ENCODE measurements at places on chromosomes 13 and 19. TPM values are rescaled to one million over a fixed set of nuclear protein-coding genes. Genes with fewer than 3 reads are reported as not detected.

DNA sequence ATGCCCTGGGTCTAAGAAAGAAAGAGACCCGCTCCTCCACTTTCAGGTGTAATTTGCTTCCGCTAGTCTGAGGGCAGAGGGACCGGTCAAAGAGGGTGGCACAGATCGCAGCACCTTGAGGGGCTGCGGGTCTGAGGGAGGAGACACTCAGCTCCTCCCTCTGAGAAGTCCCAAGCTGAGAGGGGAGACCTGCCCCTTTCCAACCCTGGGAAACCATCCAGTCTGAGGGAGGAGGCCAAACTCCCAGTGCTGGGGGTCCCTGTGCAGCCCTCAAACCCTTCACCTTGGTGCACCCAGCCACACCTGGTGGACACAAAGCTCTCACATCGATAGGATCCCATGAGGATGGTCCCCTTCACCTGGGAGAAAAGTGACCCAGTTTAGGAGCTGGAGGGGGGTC, 13.0 kb downstream of the MISP start:
- DNase-seq, result no peak

The MTIF3 gene
- 111 TPM for total RNA-seq

- DNase-seq, result no peak
Measured at GRCh38 chr13:102978168-102978567, 88.0 kb downstream of the SLC10A2 start.

DNA sequence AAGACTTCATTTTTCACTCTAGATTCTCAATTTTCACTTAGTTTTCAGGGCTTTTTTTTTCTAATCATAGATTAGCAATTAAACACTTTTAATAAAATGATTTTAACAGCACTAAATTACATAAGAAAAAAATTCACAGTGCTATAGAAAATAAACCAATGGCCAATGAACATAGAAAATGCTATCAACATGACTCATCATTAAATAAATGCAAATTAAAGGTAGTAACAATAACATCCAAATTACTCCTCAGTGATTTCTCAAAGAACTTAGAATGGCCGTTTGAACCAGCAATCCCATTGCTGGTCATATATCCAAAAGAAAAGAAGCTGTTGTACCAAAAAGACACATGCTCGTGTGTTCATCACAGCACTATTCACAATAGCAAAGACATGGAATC, 1058.9 kb downstream of the UQCRFS1 start:
- DNase-seq, result no peak

DNA sequence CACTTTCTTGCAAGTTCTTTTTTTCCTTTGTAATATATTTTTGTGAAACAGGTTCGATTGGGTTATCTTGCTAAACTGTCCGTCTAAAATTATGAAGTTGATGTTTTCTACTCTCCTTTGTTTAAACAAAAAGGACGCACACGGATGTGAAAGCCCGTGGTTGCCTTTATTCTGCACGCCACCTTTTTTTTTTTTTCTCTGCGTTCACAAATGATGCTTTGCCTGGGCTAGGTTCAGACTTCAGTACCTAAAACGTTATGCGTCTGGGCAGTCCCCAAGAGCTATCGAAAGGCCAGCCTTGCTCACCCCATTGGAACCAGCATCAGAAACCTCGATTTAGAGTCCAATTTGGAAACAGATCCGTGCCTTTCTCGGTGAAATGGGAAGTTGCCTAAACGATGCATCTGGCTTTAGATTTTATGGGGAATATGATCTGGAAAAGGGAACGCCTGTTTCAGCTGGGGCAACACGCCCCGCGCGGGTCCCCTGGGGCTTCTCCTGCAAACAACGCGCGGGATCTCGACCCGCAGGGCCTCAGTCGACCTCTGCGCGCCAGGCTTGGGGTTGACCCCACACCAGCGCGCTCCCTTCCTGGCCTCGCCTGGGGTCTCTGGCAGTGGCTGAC, 113.9 kb downstream of the KCNRG start:
- no peak for DNase-seq

DNA sequence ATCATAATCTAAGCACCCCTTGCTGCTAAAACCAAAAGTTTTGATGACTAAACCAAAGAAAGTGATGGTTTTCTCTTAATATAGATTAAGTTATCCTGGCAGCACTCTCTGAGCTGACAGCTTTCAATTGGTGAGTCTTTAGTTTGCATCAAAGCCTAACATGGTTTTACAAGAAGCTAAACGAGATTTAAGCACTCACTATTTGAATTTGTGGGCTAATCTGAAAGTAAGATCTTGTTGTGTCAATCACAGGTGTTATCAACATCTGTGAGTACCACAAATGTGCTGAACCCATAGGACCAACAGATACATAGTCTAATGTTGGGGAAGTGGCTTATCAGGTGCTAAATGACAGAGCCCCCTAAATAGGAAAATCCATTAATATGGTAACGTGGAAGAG, 223.9 kb downstream of the LHFPL6 start:
- DNase-seq, result no peak

- no peak for DNase-seq
Measured at GRCh38 chr13:49938921-49939320, 2.8 kb upstream of the SPRYD7 start.

DNA sequence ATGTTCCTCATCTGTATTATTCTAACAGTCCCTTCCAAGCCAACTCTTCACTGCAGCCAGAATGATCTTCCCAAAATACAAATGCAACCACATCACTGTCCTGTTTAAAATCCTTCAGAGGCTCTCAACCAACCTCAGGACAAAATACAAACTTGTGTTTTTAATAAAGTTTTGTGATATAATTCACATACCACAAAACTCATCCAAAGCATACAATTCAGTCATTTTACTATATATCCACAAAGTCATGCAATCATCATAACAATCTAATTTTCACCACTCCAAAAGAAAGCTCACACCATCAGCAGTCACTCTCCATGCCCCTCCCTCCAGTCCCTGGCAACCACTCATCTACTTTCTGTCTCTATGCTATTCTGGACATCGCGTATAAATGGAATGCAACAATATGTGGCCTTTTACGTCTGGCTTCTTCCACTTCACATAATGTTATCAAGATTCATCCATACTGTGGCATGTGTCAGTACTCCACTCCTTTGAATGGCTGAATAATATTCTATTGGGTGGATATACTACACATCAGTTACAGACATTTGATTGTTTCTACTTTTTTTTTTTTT, 81.7 kb upstream of the DOCK9 start:
- DNase-seq, result no peak

DNA sequence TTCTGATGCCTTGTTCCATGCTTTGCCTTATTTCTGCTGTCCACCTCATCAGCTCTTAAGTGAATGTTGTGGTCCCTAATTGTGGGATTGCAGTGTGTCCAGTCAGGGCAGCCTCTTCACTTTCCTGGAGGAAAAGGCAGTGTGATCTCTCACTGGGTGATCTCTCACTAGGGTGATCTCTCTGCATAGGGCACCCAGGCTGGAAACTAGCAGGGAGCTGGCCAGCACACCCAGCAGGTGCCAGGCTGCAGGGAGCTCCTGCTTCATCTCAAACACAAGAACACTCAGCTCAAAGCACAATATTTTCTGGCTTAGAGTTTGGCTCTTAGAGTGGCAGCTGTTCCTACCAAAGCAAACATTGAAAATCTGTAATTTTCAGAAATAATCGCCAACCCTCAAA, 36.5 kb upstream of the TSHZ3 start:
- DNase-seq, result no peak

The CAPN12 gene
- total RNA-seq, result 0.94 TPM

GRCh38 chr19:3556423-3556977, 886 bp downstream of the MFSD12 start:
- no peak for DNase-seq

DNA sequence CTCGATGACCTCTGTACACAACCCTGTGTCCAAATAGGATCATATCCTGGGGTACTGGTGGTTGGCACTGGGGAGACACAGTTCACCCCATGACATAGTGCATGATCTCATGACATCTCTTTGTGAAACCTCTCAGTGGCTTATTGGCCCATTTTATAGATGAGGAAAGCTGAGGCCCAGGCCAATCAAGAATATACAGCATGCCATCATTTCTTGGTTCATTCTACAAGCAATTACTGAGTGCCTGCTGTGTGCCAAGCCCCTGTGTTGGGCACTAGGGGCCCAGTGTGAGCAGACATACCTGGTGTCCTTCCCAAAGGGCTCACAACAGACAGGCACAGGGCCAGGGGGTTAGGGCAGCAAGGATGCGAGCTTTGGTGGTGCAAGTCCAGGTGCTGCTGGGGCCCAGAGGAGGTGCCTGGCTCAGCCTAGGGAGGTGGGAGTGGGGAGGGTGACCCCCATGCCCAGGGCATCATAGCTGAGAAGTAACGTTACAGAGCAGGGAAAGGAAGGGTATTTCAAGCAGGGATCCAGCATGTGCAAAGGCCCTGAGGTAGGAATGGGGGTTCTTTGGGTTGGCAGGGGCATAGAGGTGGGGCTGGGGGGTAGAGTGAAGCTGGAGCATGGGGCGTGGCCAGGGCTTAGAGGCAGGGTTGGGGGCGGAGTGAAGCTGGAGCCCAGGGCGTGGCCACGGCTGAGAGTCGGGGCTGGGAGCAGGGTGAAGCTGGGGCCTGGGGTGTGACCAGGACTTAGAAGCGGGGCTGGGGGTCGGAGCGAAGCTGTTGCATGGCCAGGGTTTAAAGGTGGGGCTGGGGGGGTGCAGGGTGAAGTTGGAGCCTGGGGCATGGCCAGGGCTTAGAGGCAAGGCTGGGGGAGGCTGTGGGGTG, 20.7 kb downstream of the COLGALT1 start:
- no peak for DNase-seq

The KL gene
- total RNA-seq, result 1.7 TPM

GRCh38 chr13:99315186-99315585, 8.0 kb upstream of the GPR183 start:
- no peak for DNase-seq

- DNase-seq, result no peak
Measured at GRCh38 chr13:97574926-97575325, 141.0 kb downstream of the RAP2A start.

The YJEFN3 gene
- total RNA-seq, result 2.0 TPM

The C19orf85 gene
- total RNA-seq, result not detected

DNA sequence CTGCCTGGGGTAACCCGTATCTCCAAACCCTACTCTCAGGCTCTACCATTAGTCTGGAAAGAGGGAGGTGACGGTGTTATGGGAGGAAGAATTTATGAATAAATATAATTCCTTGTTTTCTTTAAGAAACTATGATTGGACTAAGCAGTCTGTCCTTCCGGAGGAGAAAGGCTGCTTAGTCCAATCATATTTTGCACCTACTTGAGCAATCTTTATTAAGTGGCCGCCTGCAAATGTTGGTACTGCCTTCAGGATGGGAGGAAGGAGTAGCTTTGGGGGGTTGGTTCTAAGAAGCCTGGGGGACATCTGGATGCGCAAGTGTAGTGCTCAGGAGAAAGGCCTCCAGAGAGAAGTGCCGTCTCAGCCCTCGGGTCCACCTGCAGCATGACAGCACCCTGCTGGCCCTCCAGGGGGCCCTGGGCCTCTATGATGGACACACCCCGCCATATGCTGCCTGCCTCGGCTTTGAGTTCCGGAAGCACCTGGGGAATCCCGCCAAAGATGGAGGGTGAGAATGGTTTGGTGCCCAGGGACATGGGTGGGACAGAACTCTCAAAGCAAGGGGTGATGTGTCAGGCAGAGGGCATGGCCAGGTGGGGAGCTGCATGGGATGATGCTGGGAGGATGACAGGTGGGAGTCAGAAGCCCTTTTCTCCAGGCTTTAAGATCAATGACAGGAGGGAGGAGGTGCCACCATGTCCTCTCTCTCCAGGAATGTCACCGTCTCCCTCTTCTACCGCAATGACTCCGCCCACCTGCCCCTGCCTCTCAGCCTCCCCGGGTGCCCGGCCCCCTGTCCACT, 4.1 kb downstream of the ACP4 start:
- no peak for DNase-seq

The DACT3 gene
- 15.1 TPM for total RNA-seq

The RFPL4AL1 gene
- total RNA-seq, result not detected

The ONECUT3 gene
- not detected for total RNA-seq

GRCh38 chr19:51140441-51140840, 1.7 kb upstream of the SIGLEC7 start:
- DNase-seq, result no peak

DNA sequence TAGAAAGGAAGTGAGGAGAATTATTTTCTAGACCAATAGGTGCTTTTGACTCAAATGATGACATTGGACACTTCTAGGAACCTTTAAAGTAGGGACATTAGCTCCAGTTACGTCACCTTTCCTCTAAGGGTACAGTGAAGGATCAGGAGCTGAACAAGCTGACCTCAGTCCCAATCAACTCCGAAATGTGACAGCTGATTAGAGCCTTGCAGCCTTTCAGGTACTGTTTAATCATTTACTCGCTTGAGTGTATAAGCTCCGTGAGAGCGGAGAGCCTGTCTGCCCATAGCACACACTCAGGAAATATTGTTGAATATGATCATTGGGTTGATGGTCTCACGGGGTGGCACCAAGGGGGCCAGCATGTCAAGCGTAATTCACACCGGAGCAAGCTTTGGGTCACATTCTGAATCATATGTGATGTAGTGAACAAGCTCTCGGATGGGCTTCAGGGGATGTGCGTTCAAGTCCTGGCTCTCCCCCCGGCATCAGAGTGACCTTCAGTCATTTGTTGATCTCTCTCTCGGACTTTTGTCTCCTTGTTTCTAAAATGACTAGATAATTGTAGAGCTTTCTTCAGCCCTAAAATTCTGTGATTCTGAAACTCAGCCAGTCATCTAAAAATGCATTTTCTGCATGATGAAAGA, 141.9 kb downstream of the ZIC5 start:
- DNase-seq, result no peak

The AMER2 gene
- total RNA-seq, result not detected

DNA sequence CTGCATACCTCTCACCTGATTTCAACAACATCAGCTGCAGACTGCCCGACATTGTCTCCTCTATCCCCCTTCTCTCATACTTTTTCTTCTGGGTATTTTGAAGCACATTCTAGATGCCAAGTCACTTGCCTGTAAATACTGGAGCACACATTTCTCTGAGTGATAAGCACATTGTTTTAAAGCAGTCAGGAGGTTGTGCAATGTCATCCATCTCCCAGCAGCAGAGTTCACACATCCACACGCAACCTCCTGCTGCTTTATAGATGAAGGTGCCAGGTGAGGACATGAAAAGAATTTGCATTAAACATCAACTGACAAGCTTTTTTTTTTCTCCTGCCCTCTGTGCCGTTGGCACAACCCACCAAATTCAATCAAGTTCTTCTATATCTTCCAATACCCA, 5.5 kb downstream of the UPK1A start:
- DNase-seq, result no peak

- peak; percentile 57 for DNase-seq
Measured at GRCh38 chr13:111460548-111461444, 140.4 kb downstream of the TEX29 start.

DNA sequence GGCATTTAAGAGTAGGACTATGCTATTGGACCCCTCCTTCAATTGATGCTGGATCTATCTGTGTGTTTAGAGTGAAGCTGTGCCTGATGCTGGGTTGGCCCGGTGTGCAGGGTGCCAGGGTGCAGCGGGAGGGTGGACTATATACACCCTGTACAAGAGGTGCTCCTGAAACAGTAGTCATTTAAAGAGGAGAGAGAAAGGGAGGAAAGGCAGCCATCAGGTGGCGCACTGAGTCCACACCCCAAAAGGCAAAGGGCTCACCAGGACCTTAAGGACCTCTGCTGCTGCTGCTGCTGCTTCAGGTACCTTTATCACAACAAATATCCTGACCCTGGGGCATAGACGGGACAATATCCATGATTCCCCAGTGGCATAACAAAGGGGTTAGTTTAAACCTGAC, 39.4 kb downstream of the ZNF136 start:
- peak; percentile 24 for DNase-seq

- DNase-seq, result no peak
Measured at GRCh38 chr19:42143341-42144234, 11.3 kb upstream of the POU2F2 start.

- peak; percentile 60 for DNase-seq
Measured at GRCh38 chr19:7899751-7900378, 3.8 kb upstream of the MAP2K7 start.

The MAST1 gene
- total RNA-seq, result not detected

All from heart left ventricle (tissue), 16 donors.